Sciatic nerve (tissue), 2 donors: ENCODE measurements at places on chromosomes 11 and 22.

- DNase-seq: no peak
Measured at GRCh38 chr11:86180423-86180822, 64.1 kb upstream of the EED start.

GRCh38 chr11:16027621-16028020 lies 328.7 kb downstream of the SOX6 start:
- no peak for DNase-seq

DNA sequence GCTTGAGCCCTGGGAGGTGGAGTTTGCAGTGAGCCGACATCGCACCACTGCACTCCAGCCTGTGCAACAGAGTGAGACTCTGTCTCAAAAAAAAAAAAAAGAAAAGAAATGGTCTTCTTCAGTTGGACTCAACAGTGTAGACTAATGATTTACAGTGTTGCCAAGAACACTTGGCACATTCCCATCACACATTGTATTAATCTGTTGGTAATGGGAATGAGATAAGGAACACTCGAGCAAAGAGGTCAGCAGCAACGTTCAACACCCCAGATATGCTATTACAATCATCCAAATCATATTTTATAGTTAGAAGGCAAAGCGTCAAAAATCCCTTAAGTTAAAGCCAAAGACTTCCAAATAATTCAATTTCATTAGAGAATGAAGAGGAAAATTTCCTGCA lies 14.5 kb downstream of the CDON start:
- DNase-seq: no peak

- no peak for DNase-seq
Measured at GRCh38 chr11:64099436-64099835, 63.7 kb downstream of the FLRT1 start.

DNA sequence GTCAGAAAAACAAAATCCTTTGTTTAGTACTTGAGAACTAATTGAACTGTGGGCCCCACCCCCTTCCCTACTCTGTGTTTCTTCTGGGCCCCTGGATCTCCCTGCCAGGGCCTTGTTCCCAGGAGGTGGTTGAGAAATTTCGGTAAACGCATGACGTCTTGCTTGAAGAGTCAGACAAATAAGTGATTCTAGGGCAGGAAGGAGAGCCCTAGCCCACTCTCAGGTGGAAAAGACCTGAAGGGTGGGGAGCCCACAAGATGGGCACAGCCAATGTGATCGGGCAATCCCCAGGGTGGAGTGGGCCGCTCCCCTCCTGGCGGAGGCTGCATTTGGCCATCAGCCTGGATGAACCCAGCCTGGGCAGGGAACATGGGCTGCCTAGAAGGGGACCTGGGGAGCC lies 16.8 kb upstream of the P2RY2 start:
- DNase-seq: peak; percentile 58

DNA sequence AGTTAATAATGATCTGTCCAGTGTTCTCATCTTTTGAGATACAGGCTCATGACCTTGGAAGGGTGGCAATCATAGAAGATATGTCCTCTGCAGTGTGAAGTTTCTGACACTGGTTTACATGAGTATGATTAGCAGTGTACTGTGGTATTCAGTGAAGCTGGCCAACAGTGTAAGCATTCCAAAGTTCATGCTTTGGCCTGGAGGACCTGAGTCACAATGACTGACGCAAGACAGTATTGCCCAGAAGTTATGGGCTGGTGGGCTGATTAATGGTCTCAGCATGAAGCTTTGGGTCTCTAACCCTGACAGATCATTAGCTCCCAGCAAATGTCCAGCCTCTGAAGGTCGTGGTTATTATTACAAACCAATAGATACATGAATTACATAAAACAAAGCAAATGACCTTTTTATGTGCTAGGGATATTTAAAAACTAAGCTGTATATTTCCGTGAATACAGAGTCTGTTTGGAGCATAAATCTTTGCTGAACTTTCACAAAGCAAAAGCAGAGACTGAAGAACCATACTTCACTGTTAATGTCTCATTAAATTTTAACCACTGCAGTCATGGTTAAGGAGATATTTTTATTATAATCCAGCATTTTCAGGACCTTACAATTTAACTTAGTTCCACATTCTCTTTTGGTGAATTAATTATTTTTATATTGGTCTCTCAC lies 28.3 kb upstream of the USP47 start:
- no peak for DNase-seq

DNA sequence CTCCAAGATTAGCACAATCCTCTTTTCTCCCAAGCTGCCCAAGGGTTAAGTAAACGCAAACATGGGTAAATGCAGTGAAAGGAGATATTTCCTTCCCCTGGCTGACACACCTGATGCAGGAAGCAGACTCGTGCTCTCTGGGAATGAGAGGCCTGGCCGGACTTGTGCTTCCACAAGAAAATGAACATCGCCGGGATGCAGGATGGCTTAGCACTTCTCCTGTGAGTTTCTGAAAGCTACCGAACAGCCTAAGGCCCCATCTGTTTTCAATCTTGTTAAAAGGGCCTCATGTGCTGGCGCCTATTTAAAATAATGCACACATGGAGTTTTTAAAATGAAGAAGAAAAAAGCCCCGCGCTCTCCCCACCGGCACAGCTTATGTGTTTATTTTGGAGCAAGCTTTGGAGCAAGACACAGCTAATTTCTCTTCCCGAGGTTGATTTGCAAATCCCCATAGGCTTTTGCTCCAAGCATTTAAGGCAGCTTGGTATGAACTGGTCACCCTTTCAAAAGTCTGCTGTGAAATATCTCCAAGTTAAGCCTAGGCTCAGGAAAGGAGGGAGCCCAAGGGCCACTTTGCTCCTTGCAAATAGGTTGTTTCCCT lies 100.9 kb downstream of the SYN3 start:
- DNase-seq: no peak

GRCh38 chr22:46812034-46812605 lies 49.7 kb downstream of the TBC1D22A start:
- peak; percentile 44 for DNase-seq

GRCh38 chr11:404551-405264 lies 10.1 kb downstream of the SIGIRR start:
- DNase-seq: no peak

- DNase-seq: peak; percentile 4
Measured at GRCh38 chr11:69359735-69360480, 66.0 kb downstream of the MYEOV start.

DNA sequence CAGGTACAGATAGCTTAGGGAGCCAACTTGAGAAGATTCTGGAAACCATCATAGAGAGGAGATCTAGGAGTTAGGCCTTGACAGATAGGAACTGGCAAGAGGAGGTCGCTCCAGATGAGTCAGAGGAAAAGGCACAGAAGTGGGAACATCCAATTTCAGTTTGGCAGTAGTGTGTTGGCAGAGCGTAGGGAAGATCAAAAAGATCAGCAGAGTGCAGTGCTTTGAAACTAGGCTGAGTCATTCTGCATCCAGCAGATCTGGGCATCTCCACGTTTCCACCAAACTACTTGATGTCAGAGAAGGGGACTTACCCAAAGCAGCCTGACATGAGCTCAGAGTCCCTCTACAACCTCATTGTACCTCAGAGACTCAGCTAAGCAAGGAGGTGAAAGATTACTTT lies 58.5 kb downstream of the GAB4 start:
- no peak for DNase-seq

DNA sequence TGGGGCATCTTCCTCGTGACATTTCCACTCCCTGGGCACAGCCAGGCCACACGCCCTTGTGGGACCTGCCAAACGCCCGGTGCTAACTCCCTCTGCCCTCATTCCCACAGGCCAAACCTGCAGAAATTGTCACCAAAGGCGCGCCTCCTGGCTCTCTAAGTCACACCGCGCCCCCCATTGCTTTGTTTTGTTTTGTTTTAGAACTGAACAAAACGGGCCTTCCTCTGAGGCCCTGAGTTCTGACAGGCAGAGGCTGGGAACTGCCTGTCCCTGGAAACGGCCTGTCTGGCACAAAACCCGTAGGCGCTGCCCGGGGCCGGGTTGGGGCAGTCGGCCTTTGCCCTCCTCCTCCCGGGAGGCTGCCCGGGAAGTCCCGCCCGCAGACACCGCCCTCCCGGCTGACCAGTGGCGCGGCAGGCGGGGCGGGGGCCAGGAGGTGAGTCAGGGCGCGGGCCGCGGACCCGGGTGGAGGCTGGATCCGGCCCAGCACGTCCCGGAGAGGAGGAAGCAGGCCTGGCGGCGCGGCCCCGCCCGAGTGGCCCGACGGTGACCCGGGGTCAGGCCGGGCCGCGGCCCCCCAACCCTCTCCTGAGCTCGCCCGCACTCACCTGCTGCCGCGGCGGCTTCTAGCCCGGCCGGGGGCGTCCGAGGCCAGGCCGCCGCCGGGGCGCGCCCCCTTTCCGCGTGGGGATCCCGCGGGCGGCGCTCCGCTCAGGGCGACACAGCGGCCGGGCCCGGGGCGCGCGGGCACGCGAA lies 465 bp downstream of the SUN2 start:
- DNase-seq: peak; percentile 92

DNA sequence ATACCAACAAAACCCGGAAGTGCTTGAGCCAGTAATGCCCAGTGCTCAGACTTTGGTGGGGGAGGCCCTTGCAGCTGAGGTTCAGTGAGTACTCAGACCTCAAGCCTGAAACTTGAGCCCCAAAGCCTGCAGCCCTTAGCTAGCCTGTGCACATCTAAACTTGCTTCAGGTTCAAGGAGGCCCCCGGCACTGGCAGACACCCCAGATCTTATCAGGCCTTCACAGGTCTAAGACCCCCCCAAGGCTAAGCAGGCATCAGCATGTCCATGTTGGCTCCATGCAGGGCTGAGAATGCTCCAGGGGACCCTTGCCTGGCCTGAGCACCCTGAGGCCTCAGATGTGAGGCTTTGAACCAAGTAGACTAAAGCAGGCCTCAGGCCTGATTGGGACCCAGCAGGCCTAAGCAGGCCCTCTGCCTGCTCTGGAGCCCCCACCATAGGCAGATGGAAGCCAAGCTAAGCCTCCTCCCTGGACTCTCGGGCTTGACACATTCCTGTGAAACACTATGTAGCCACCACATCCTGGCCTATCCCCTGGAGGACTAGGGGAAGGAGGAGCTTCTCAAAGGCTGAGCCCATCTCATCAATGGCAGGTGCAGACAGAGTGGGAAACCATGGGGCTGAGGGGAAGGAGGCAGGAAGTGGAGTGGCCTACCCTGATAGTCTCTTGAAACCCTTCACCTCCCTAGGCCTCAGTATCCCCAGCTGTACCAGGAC lies 1.2 kb upstream of the CASTOR1 start:
- no peak for DNase-seq

GRCh38 chr22:23803001-23803819 lies 16.4 kb downstream of the SMARCB1 start:
- no peak for DNase-seq

- peak; percentile 22 for DNase-seq
Measured at GRCh38 chr22:20434773-20435172, 2.9 kb downstream of the SCARF2 start.

GRCh38 chr11:96085319-96085930 lies 161.5 kb upstream of the MTMR2 start:
- no peak for DNase-seq

GRCh38 chr11:86617502-86617901 lies 54.9 kb downstream of the ME3 start:
- no peak for DNase-seq

DNA sequence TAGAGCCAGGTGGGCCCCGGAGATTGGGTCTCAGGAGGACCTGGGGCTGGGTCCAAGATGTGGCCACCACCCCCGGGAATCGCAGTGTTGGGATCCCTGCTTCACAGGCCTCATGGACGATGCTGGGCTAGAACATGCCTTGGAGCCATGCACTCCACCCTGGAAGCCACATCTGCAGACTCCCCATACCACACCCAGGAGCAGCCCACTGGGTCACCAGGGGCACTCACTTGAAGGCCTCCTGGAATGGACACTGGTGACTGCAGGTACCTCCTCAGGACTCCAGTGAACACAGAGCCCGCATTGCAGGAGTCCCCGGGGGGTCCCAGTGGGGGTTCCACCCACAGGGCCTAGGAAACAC lies 25.0 kb downstream of the RTN4R start:
- no peak for DNase-seq

GRCh38 chr11:120784566-120785251 lies 239.2 kb upstream of the TBCEL start:
- DNase-seq: peak; percentile 45

DNA sequence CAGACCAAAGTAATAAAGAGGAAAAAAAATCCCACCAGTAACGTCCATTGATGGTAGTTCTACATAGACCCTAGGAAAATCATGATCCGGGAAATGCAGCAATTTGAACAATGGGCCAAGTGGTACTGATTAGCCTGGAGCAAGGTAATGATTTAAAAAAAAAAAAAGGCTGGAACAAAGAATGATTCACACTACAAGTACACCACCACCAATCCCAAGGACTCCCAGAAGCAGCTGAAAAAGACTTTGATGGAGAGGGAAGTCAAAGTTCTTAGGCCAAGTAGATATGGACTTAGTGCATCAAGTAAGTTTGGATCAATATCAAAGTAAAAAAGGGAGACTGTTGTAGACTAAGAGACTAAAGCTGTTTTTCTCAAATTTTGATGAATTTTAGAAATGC lies 11.8 kb downstream of the KCTD14 start:
- DNase-seq: no peak

DNA sequence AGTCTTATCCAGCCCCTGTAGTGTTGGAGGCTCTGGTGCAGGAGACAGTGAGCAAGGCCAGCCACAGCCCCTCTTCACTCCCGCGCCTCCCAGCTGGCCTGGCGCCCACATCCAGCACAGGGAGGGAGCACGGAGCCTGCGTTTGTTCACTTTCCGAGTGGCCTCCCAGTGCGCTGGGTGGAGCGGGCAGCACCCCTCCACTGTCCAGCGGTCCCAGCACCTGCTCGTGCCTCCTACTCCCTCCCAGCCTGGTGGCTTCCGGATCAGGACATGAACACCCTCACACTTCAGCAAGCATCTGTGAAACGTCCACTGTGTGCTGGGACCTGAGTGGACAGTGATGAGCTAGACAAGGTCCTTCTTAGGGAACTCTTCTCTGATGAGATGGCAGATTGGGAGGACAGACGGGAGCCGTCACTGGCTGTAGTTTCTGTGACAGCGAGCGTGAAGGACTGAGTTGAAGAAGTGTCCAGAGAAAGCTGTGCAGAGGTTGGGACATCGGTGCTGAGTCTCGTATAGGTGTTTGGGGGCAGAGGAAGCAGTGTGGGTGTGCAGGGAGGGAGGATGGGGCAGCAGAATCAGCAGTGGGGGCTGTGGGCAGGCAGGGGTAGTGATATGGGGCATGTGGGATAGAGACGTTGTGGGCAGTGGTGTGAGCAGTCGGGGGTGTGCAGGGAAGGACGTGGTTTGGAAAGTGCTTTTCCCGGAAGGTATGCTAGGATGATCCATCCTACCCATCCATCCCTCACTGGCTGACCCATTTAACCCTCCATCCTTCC lies 256.8 kb downstream of the TBC1D22A start:
- peak; percentile 49 for DNase-seq

DNA sequence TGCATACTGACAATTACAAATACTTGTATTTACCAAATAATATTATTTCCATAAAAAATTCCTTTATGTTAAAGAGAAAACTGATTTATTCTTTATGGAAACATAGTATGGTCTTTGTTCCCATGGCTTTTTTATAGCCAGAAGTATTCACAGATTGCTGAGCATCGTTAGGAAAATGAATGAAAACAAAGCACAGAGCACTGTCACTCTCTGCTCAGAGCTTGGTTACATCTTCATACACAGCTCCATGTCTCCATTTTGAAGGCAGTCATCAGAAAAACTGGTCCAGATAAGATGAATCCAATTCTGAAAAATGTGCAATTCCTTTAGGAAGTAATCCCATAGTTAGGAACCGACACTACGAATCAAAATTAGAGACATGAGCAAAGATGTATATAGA lies 9.0 kb upstream of the SLC6A5 start:
- no peak for DNase-seq
